T-helper 17 cell (primary cell): ENCODE measurements at places on chromosomes 5 and 9.

- DNase-seq, result peak; percentile 51
Measured at GRCh38 chr9:134396825-134397224, 70.6 kb downstream of the RXRA start.

DNA sequence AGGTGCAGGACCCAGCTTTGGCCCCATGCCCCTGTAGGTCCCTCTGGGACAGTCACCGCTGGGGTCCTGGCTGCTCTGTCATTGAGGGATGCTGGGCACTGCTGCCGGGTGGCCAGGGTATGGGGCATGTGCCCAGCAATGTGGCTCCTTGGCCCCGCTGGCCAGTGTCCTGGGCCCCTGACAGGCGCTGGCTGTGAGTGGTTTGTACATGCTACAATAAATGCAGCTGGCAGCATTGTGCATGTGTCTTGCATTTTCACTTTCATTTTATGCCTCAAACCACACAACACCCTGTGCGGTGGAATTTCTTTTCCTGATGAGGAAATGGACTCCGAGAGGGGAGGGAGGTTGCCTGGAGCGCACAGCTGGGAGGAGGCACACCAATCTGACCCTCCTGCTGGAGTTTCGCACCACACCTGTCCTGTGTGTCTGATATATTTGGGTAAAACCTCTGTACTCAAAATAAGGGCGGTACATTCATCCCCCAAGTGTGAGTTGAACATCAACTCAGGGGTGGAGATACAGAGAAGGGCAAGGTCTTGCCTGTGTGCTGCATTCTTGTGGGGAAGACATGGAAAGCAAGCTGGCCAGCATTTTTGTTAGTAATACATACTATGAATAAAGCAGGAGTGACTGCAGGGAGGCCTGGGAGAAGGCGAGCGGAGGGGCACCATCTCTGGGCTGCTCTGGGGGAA, 11.7 kb downstream of the TSPAN17 start:
- DNase-seq, result no peak

- DNase-seq, result no peak
Measured at GRCh38 chr5:1908931-1909330, 26.2 kb upstream of the IRX4 start.

GRCh38 chr5:178186427-178186826, 744 bp downstream of the GMCL2 start:
- no peak for DNase-seq

DNA sequence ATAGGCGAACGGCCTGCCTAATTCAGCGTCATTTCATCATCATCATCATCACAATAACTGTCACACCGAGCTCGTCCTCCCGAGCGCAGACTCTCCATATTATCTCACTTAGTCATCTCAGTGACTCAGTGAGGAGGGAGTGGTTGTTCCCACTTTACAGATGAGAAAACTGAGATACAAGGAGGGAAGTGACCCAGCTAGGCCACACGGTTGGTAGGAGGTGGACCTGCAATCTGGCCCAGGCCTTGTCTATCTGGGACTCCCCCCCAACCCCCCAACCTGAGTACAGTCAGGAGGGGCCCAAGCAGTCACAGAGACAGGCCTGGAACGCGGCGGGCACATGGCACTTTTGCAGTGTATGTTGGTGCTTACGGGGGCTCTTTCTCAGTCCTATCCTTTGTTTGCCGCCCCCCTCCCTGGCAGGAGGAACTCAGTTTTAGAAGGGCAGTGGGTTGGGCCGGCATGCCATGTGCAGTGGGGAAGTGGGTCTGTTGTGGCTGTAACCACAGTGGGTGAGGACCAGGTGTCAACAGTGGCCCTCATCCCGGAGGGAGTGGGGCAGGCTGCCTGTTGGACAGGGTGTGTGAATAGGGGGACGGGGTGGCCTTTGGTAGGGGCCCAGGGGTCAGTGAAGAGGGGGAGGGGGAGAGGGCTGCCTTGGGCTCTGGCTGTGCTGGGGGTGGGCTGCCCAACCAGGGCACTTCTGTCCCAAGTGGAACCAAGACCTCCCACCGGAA, 1.7 kb upstream of the RXRA start:
- no peak for DNase-seq

DNA sequence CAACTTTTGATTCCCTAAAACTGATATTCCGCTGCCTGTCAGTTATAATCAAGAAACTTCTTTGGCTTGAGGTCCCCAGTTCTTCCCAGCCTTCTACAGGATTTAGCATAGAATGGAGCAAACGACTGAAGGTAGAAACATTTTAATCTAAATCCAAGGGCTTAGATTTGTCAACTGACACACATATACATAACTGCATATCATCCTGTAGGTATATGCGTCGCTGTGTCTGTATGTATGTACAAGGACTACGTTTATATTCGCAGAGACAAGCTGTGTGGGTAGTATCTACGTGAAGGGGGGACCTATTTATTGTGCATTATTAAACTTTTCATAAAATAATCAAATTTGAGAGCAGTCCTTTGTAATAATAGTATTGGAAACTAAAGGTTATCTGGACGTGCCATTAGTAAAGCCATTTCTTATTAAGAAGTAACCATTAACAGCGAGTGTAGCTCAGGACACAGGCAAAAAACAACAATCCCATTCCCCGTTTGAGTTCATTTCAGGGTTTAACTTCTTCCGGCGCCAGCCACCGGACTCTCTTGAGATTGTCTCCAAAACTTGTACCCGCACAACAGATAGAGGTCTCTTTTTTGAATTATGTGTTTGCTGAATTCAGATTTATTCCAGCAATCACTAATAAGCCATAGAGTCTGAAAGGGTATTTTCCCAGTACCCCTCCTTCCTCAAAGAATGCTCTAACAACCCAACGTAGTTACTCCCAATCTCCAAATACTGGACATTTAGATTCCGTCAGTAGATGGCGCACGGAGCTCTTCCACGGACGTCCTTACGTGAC, 2.1 kb upstream of the MLLT3 start:
- DNase-seq, result no peak

DNA sequence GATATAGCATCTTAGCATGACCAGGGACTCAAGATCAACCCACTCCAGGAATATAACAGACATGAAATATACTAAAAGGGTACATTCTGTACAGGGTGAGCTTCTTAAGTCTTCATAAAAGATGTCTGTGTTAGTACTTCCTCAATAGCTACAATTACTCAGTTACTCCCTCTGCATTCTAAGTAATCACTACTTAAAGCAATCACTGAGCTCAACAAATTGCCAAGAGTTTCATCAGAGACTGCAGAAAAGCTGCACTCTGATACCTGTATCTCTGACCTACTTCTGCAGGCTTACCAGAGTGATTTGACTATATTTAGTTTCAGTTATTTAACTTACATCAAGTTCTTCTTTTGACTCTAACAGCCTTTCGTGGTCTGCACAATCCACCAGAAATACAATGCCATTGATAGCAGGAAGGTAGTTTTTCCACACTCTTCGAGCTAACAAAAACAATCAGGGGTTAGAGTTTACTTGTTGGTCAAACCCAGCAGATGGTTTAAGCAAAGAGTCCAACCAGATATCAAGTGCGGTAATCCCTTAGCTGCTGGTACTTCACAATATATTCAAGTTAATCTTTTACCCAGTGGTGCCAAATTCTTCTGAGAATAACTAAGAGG, 23.3 kb downstream of the SAR1B start:
- no peak for DNase-seq

GRCh38 chr5:162817364-162817763, 620.0 kb upstream of the CCNG1 start:
- DNase-seq, result no peak

GRCh38 chr9:12723409-12724028, 30.3 kb downstream of the TYRP1 start:
- no peak for DNase-seq

- no peak for DNase-seq
Measured at GRCh38 chr9:88759364-88759763, 224.4 kb downstream of the NXNL2 start.

- no peak for DNase-seq
Measured at GRCh38 chr5:100188778-100189177, 346.4 kb upstream of the FAM174A start.

DNA sequence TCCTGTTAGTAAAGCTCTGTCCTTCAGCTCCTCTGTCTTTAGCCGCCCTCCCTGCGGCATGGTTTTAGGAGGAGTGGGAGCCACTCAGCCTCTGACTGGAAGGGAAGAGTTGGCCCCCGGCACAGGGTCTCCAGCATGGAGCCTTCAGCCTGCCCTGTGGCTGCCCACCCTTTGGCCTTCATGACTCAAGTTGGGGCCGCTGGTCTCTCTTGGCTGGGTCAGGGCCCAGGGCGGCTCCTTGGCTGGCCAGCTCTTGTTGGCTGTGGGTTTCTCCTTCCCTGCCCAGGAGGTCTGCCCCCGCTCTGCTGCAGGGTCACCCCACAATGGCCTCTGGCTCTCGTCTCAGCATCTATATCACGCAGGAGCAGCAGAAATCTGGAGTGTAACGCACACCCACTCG, 25.7 kb downstream of the FGF1 start:
- DNase-seq, result no peak

DNA sequence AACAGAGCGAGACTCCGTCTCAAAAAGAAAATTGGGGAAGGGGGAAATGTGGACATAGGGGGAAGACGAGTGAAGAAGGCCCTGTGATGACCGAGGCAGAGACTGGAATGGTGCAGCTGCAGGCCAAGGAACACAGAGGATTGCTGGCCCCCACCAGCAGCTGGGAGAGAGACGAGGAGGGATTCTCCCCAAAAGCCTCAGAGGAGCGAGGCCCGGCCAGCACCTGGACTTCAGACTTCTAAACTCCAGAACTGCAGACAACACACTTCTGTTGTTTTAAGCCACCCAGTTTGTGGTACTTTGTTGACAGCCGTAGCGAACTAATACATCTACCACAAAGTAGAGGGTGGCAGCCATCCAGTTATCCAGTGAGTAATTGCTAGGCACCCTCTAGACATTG, 124.6 kb downstream of the ATPSCKMT start:
- DNase-seq, result no peak

- DNase-seq, result no peak
Measured at GRCh38 chr5:93224624-93225023, 356.4 kb downstream of the NR2F1-AS1 start.

DNA sequence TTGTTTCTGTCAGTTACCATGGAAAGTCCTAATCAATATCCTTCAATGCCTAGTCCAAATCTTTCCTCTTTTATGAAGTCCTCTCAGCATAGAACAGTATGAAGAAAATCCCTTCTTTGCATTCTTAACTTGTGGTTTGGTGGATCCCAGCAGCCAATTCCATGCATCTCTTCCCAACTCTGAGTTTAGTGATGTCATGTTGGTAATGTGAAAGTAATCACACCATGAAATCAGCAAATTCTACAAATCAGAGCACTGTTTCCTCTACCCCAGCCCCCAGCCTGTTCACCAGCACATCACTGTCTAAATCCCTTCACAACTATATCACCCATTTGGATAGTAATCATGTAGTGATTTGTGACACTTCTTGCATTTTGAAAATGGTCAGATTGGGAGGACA, 4.7 kb upstream of the C1QTNF2 start:
- DNase-seq, result no peak

GRCh38 chr5:80435476-80435875, 27.6 kb downstream of the ZFYVE16 start:
- DNase-seq, result no peak
